HS-5 (cell line): ENCODE measurements at places on chromosomes 11 and 22.

DNA sequence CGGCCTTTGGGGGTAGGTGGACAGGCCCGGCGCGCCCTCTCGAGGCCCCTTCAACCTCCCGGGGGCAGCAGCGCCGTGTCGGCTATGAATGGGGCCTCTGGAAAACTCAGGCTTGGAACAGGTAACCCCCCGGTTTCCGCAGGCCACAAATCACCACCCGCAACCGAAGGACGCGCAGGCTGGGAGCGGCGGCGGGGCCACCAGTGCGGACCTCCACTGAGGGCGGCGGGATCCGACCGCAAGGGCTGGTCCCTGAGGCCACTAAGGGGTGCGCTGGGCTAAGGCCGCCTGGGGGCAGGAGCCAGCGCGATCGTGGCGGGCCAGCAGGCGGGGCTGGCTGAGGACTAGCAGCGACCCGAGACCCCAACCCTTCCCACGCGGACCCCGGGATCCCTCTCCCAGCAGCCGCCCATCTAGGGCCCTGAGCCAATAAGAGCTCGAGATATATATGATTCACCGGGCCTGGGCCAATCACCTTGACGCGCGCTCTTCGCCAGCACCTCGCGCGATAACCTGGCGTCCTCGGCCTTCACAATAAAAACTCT, 609 bp upstream of the ATF4 start:
- no peak for DNase-seq

DNA sequence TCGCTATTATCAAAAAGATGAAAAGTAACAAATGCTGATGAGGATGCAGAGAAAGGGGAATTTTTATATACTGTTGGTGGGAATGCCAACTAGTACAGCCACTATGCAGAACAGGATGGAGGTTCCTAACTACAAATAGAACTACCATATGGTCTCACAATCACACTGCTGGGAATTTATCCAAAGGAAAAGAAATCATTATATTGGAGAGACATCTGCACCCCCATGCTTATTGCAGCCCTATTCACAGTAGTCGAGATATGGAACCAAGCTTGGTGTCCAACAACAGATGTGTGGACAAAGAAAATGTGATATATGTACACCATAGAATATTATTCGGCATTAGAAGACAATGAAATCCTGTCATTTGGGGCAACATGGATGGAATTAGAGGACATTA, 19.6 kb upstream of the POU2AF2 start:
- DNase-seq, result no peak

GRCh38 chr22:22798232-22798616, 89.4 kb upstream of the IGLL5 start:
- no peak for DNase-seq

- peak; percentile 89 for DNase-seq
Measured at GRCh38 chr11:3905080-3905953, 49.9 kb downstream of the STIM1 start.

- DNase-seq, result no peak
Measured at GRCh38 chr11:77789061-77789730, 31.3 kb downstream of the RSF1 start.

GRCh38 chr22:35303029-35303624, 3.4 kb downstream of the TOM1 start:
- DNase-seq, result no peak

GRCh38 chr11:36296884-36297543, 926 bp downstream of the PRR5L start:
- peak; percentile 54 for DNase-seq

DNA sequence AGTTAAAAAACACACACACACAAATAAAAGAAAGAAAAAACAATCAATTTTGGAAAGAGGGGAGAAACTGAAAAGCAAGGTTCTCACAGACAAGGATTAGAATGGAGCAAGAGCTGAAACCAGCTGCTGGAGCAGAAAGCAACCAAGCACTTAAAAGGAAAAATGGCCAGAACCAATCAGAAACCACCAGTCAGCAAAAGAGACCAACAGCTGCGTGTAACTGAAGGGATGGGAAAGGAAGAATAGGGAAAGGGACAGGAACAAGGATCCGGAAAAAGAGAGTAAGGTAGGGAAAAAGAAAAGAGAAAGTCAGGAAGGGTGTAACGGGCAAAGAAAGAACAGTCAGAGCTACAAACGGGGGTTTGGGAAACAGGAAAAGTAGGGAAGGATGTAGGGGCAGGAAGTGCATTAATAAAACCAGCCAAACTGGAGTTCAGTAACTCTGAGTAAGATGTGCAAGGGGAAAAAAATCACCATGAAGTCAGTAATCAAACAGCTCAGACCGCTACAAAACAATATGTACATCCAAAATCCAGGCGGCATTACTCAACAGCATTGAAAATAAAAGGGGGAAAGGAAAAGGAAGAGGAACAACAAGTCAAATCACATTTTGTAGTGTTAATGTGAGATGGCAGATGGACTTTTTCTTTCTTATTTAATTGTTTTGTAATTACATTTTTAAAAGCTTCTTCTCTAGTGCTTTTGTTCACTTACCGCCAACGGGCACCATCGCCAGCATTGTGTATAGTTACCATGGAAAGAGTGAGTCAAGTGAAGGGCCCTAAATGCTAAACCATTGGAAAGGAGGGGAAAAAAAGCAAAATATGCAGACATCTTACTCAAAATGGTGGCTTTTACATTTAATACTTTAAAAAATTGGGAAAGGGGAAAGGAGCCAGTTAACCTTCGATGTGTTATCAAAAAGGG, 49.2 kb downstream of the APOL5 start:
- DNase-seq, result no peak

DNA sequence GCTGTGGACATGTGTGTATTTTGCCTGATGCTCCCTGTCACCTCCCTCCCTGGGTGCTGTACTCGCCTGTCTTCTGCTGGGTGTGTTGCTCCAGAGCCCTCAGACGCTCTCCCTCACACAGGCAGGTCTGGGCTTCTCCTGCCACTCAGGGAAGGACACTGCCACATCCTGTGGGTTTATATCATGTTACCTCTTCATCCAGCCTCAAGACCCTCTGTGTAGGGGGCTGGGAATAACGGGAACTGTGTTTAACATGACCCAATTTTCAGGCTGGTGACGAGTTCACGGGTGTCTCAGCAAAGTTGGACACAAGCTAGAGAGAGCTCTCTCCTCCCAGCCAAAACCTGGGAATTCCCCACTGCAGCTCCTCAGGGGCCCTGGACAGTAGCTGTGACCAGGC, 24.6 kb downstream of the MYBPC3 start:
- DNase-seq, result no peak
